ENCODE measurements at places on chromosomes 5 and 9. TPM values are rescaled to one million over a fixed set of nuclear protein-coding genes. Genes with fewer than 3 reads are reported as not detected.

Gene SPATA31D4
- total RNA-seq, result not detected

Gene DMRTA1
- 0.26 TPM for total RNA-seq

Gene ACOT12
- not detected for total RNA-seq

Gene CDKN2A
- total RNA-seq, result 8.3 TPM

Gene SLCO4C1
- total RNA-seq, result 0.16 TPM

Gene SLC36A3
- not detected for total RNA-seq

Gene NUTM2G
- not detected for total RNA-seq

Gene DNAH5
- total RNA-seq, result 1.7 TPM

Gene ADGRD2
- not detected for total RNA-seq

Gene APC
- total RNA-seq, result 19.2 TPM

Gene SPINK6
- total RNA-seq, result not detected

Gene HEMGN
- not detected for total RNA-seq

Gene GABRA1
- not detected for total RNA-seq

Gene TMEM174
- total RNA-seq, result not detected

Gene OTP
- 0.24 TPM for total RNA-seq

Gene DYNC2I2
- 33.4 TPM for total RNA-seq

Gene MAN1B1
- total RNA-seq, result 94.1 TPM

Gene OXCT1
- total RNA-seq, result 19.3 TPM

Gene LCN1
- total RNA-seq, result not detected

Gene HRH2
- not detected for total RNA-seq

Gene TSLP
- 5.8 TPM for total RNA-seq

Gene PCDHB11
- 1.7 TPM for total RNA-seq

Gene INSL4
- total RNA-seq, result not detected

Gene FAM221B
- not detected for total RNA-seq

Gene COL23A1
- not detected for total RNA-seq

Gene DIMT1
- 26.3 TPM for total RNA-seq

Gene FBLL1
- 0.26 TPM for total RNA-seq

Gene ASPN
- total RNA-seq, result not detected

Gene TMC1
- total RNA-seq, result not detected

Gene ANKRD18A
- not detected for total RNA-seq

Gene FRMPD1
- not detected for total RNA-seq

Gene CCDC192
- total RNA-seq, result not detected

Gene LEAP2
- 0.32 TPM for total RNA-seq

Gene PTTG1
- total RNA-seq, result 54.9 TPM

Gene RANBP17
- 4.4 TPM for total RNA-seq

Gene AGPAT2
- total RNA-seq, result 45.6 TPM

Gene SMIM15
- total RNA-seq, result 33.0 TPM
